ENCODE measurements at places on chromosomes 2 and 18.

DNA sequence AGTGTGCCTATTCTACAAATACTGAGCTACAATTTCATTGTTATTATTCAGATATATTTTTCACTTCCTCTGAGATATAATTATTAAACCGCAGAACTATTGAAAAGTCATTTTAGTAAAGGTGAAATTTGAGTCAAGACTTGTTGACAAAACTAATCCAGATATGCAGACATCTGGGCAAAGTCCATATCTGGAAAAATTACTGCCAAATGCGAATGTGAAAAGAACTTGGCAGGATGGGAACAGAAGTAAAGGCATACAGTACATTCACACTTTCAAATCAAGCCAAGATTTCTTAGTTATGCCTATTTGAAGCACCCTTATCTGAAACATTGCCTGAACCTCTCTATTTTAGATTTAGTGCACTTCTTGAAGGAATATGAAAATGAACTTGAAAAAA lies 923.6 kb downstream of the CCDC85A start:
- DNase-seq = no peak

- DNase-seq = no peak
Observed at GRCh38 chr2:85164145-85164569, 31.0 kb downstream of the TCF7L1 start.

DNA sequence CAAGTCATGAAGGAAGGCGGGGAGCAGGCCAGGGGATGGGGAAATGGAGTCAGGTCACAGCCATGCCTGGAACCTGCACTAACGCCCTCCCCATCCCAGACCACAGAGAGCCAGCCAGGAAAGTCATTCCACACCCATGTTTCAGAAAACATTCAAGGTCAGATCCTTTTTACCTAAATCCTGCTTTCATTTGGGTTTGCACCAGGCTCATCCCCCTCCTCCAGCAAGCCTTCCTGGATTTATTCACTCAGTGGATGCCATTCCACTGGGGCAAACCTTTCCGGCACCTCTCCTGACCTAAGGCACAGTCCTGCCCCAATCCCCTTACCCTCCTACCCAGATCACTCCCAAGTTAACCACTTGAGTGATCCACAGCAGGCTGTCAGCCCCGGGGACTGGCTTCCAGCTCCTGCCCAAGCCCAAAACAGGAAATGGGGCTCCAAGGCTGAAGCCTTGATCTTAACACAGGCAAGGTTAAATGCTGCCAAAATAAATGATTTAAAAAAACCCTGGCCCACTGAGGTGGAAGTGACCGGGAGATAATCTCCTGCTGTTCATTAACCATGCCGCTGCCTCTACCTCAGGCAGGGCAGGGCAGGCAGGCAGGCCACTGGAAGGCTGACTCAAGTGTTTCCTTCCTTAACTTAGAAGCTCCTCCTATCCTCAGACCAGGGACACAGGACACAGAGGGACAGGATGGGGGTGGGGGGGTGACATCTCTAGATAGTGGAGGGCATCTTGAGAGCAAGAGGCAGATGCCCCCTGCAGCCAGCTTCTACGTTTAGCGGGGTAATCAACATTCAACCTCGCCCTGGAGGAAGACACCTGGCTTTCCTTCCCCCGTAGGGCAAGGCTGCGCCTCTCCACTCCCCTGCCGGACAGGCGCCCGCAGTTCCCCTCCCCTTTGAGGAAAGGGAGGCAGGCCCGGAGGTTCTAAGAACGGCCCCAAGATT lies 1.4 kb downstream of the RAB11FIP5 start:
- DNase-seq = peak; percentile 28

GRCh38 chr2:218658671-218659257 lies 659 bp downstream of the ZNF142 start:
- peak; percentile 67 for DNase-seq

- DNase-seq = no peak
Observed at GRCh38 chr2:226884166-226884565, 48.3 kb downstream of the RHBDD1 start.

- no peak for DNase-seq
Observed at GRCh38 chr2:22002066-22002465, 878.3 kb downstream of the TDRD15 start.

DNA sequence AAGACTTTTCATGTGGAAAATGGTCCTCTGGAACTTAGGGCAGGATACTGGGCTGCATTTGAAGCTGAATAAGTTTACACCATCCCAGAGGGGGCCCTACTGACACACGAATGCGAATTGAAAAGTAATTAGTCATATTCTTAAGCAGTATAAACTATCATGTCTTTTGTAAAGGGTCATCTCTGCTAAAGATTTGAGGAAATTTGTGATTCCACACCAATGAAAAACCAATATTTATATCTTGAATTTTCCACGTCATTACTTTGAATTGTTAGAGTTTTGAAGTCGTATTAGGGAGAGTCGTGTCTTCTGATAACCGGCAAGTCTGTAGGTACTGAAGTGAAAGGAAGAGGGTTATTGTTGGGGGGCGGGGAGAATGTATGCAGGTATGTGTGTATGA lies 4.1 kb upstream of the OTX1 start:
- no peak for DNase-seq
